ENCODE measurements at places on chromosomes 1 and 21.

DNA sequence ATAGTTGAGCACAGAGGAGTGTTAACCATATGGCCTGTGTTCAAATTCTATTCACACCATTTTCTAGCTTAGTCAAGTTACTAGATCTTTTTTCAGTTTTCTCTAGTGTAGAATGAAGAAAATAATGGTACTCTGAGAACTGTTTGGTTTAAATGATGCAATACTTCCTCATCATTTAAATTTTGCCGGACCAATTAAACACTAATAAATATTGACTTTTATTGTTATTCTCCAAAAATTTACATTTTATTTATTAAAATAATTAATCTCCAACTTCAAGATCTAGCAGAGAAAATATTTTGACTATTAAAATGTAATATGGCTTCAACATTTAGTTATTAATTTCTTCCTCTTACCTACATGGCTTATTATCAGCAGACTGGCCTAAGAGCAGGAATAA lies 123.1 kb downstream of the OLFM3 start:
- no peak for DNase-seq

GRCh38 chr1:24949331-24949881 lies 19.3 kb upstream of the RUNX3 start:
- DNase-seq, result no peak

- no peak for DNase-seq
These were observed 138.5 kb downstream of the HS2ST1 start for GRCh38 chr1:87052961-87053360.

DNA sequence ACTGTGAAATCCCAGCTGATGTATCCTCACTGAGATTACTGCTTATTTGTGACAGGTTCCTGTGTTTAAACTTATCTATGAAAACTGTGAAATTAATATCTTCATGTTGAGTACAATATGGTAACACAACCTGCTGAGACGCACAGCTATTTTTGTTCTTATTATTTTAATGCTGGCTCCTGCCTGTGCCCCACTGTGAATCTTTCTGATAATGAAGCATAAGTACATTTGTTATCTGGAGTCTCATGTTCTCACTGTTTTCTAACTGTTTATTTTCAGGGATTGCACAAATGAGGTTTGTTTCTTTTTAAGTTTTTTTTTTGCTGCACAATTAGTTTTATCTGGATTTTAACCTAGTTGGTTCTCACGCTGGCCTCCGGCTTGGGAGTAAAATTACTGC lies 39.9 kb upstream of the IFNAR2 start:
- DNase-seq, result no peak

- no peak for DNase-seq
These were observed 1.7 kb upstream of the VWA1 start for GRCh38 chr1:1433804-1434130.

GRCh38 chr21:21673959-21674358 lies 675.8 kb downstream of the NCAM2 start:
- DNase-seq, result no peak

DNA sequence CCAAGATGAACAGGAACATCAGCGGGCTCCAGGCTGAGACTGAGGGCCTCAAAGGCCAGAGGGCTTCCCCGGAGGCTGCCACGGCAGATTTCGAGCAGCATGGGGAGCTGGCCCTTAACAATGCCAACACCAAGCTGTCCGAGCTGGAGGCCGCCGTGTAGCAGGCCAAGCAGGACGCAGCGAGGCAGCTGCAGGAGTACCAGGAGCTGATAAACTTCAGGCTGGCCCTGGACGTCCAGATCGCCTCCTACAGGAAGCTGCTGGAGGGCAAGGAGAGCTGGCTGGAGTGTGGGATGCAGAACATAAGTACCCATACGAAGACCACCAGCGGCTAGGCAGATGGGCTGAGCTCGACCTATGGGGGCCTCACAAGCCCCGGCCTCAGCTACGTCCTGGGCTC lies 823.4 kb upstream of the NEGR1 start:
- no peak for DNase-seq

- peak; percentile 9 for DNase-seq
These were observed 252.1 kb downstream of the KAZN start for GRCh38 chr1:14850563-14850962.

GRCh38 chr1:116667575-116668105 lies at the start of gene IGSF3:
TSS of gene IGSF3 (minus strand) at chr1:116667733. CDS start at chr1:116666326, 1,407 bp downstream.
- DNase-seq, result peak; percentile 59
